ENCODE measurements at places on chromosomes 5 and 9.

- DNase-seq, result no peak
Observed at GRCh38 chr9:70901013-70901412, 220.4 kb downstream of the TRPM3 start.

DNA sequence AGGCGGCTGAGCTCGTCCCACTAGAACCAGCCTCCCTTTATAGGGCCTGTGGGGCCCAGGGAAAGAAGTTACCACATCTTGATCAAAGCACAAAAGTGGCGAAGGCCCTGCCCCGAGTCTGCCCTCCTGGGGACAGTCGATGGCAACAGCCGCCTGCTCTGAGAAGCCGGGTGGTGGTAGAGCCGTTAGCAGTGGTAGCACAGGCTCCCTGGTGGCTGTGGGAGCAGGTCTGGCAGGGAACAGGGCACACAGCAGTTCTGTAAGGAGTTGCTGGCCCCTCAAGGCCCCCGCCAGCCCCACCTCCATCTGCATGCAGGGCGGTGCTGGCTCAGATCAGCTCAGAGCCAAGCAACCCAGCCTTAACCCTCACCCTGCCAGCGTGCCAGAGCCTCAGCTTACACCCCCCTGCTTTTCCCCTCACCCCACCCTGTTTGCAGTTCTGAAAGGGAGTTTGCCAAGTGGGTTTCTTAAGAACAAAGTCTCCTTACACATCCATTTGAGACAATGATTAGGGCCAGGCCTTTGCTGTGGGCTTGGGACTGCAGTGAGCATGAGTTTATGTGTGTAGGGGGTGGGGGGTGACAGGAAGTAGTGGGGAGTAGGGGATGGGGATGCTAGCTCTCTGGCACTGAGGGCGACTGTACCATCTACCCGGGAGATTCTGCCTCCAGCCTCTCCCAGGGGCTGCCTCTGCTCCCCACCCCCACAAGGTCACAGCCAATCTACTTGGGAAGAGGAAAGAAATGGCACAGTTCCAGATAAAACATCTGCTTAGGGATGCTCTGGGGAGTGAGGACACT is 11.8 kb downstream of the ACSL6 start:
- DNase-seq, result no peak

DNA sequence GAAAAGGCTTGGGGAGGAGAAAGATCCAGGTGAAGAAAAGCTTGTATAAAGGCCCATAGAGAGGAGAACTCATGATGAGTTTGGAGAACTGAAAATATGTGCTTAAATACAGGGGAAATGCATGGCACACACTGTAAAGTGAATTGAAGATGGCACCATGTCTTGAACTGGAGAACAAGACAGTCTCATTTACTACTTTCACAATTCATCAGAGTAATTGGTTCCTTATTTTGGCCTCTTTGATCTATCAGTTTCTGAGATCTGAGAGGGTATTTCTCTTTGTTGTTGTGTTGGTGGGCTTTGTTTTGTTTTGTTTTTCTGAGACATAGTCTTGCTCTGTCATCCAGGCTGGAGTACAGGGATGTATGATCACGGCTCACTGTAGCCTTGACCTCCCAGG is 98.2 kb downstream of the CEMIP2 start:
- no peak for DNase-seq

GRCh38 chr9:131697097-131697496 is 42.8 kb downstream of the RAPGEF1 start:
- peak; percentile 63 for DNase-seq

- DNase-seq, result no peak
Observed at GRCh38 chr9:19788614-19789271, at the start of gene SLC24A2. Gene SLC24A2 (minus strand): TSS chr9:19789037.

- no peak for DNase-seq
Observed at GRCh38 chr9:133914442-133915342, 77.4 kb downstream of the VAV2 start.

- no peak for DNase-seq
Observed at GRCh38 chr9:77386187-77386586, 208.9 kb downstream of the VPS13A start.

DNA sequence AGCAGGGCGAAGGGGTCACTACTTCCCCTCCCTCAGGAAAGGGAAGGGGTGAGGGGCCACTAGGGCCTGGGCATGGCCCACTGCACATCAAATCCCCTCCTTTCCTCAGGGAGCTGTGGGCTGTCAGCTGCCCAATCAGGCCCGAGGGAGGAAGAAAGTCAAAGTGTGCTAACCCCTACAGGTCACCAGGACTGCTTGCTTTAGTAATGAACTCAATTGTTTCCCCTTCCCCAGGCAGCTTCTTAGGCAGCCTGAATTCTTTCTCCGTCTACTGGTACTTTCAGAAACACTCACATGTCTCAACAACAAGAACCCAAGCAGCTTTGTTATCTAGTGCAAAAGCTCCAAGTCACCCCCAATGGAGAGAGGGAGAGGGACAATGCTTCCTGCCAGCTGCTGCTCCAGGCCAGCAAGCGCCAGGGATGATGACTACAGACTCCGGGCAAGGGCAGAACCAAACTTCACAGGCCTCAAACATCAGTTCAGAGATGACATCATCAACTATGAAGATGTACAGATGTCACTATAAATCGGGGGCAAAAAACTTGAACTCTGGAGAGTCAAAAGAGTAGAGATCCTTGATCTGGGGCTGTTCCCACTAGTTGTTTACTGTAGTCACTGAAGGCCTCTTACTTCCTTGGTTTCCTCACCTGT is 100.7 kb downstream of the SLIT3 start:
- DNase-seq, result no peak

DNA sequence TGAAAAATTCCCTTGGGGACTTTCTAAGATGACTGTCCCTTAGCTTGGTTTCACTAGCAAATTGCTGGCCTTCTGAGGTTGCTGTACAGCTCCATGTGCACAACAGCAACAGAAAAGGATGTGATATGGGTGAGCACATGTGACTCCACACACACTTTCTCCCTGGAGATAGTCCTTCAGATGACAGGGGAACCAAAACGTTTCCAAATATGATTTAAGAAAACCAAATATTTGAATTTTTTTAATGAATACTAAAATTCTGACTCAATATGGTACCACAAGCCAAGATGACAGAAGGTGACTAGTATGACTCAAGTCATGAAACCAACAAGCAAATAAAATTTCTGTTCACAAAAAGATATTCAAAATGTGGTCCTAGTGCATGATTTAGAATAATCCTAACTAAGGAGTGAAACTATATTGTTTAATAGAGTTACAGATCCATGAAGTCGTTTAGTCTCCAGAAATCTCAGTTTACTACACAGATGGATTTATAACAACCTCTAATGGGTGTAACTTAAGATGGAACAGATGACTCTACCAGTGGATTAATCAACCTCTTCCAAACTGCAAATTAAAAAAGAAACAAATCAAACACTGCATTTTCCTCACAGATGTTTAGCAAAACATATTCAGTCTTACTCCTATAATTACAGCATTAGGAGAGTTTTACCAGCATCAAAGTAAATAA is 144.8 kb upstream of the PIK3R1 start:
- no peak for DNase-seq

DNA sequence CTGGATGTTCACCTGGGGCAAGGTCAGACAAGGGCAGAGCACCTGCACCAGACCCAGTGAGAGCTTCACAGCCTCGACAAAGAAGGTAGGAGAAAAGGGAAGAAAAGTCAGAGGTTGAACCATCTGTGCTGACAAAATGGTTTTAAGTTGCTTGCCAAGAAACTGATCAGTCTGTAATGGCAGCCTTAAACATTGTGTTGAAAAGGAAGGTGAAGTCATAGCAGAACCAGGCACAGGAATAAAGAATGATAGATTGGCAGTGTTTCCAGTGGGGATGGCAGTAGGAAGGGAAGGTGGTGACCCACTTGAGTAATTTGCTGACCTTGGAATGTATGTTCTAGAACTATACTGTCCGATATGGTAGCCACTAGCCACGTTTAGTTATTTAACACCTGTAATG is 34.2 kb downstream of the HTR4 start:
- no peak for DNase-seq

GRCh38 chr9:132797861-132798659 is 80.0 kb downstream of the AK8 start:
- DNase-seq, result no peak

- DNase-seq, result no peak
Observed at GRCh38 chr9:130937146-130938076, 1.6 kb downstream of the FIBCD1 start.

DNA sequence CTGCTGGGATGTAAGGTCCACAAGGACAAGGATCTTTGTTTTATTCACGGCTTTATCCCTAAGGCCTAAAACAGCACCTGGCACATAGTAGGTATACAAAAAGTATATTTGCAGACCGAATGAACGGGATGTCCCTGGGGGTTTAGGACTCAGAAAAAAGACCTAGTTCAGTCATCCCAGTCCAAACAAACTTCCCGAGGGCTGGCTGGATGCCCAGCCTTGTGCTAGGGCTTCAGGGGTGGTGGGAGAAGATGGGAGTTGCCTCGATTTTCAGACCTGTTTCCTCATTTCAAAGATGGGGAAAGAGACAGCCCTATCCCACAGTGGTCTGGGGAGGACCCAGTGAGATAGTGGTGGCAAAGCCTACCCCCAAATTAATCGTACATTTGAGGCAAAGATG is 3.0 kb upstream of the PROB1 start:
- DNase-seq, result no peak
